NCI-H524 (cell line): ENCODE measurements at places on chromosomes 7 and 10.

GRCh38 chr7:138752518-138753149 is 45.2 kb upstream of the TMEM213 start:
- peak; percentile 91 for DNase-seq

DNA sequence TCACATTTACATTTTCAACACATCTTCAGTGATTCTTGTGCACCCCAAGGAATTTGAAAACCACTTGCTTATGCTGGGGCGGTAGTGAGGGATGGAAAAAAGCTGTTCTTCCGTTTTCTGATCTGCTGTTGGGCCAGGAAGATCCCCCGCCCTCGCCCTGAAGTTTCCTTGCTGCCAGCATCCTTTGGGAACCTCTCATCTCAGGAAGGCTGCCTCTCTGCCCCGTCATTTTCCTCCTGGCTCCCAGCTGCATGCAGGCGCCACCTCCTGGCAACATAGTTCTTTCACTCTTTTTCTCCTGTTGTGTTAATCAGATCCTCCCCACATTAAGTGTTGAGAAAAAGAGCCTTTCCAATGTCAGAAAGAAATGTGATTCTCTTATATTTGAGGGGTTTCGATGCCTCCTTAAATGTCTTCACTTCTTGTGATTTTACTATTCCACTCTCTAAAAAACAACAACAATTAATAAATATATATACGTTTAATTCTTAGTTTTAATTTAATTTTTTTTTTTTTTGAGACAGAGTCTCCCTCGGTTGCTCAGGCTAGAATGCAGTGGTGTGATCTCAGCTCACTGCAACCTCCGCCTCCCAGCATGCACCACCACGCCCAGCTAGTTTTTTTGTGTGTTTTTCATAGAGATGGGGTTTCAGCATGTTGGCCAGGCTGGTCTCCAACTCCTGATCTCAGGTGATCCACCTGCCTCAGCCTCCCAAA is 122.9 kb downstream of the RALA start:
- peak; percentile 72 for DNase-seq

GRCh38 chr10:95451568-95452524 is 109.3 kb downstream of the SORBS1 start:
- DNase-seq = no peak

DNA sequence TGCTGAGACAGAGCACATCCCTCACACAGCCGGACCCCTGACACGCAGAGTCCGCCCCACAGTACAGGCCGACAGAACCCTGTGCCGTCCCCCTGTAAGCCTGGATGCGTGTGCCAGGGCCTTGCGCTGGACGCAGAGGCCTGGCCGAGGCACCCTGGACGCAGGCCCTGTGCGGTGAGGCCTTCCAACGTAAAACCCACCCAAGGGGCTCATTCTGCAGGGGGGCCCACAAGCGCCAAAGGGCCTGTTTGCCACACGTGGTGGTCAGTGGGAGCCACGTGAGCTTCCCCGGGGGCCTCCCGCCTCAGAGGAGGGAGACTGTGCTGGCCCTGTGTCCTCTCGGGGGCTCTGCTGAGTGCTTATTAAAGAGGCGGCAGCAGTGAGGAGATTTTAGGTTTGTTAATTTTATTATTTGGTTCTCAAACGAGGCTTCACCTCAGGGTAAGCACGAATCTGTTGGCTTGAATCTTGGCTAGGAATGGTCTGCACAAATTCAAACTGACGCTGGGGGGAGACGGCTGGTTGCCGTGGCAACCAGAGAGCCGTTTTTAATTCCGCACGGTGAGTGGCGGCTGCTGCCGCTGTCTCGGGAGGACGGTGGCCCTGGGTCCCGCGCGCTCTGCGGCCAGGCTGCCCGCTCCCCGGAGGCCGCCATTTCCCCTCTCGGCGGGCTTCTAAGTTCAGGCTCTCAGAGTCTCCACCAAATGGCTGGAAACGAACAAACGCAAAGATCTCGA is 4.9 kb upstream of the ADGRA1 start:
- no peak for DNase-seq
